Stimulated activated CD4-positive, alpha-beta T cell treated with anti-CD3 and anti-CD28 coated beads, Interleukin-1b, Interleukin-23, amount 100 ng/mL, for 48 hours (primary cell): ENCODE measurements at places on chromosomes 6 and 20.

DNA sequence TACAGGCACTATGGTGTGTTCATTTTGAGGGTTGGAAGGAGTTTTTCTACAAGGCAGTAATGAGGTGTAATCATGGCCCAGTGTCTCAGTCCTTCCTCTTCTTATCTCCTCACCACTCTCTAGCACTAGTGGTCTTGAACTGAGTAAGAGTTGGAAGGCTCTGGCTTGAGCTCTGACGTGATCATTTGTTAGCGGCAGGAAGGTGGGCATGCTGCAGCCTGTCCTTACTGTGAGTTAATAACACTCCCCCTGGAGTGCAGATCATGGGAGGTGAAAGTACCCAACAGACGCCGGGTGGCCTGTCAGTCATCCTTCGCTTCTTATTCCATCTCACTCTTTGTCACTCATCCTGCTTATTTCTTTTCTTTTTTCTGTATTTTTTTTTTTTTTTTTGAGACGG is 356.9 kb downstream of the CDKAL1 start:
- DNase-seq: no peak

GRCh38 chr20:49642816-49643215 is 70.9 kb downstream of the B4GALT5 start:
- no peak for DNase-seq

DNA sequence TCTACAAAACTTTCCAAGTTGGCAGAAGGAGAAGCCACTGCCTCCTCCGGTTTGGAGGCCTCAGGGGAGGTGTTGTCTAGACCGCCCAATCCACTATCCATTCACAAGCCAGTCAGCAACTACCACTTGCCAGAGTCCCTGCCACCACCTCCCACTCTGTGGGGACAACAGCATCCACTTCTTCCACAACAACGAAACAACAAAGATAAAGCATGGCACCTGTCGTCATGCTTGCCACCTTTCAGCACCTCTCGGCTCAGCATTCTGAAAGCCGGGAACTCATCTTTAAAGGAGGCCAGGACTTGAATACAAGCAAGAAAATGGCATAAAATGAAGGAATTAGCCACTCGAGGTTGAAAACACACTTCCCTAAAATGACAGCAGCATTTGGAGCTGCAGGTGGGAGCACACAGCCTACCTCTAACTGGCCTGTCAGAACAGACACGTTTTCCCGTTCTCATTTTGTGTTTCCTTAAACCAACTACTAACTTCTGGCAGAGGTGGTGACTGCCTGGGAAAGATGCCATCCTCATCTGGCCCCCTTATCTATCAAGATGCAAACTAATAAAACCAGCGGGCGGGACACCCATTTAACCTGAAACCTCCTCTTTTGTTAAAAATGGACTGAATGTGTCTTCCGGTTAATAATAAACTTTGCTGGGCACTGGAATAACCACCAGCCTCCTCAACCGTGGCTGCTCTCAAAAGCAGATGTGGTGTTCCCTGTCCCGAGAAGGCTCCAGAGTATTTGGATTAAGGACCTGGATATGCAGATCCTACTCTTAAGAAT is 21.7 kb downstream of the YTHDF1 start:
- DNase-seq: no peak

GRCh38 chr6:159017757-159018559 is 18.0 kb upstream of the RSPH3 start:
- no peak for DNase-seq

DNA sequence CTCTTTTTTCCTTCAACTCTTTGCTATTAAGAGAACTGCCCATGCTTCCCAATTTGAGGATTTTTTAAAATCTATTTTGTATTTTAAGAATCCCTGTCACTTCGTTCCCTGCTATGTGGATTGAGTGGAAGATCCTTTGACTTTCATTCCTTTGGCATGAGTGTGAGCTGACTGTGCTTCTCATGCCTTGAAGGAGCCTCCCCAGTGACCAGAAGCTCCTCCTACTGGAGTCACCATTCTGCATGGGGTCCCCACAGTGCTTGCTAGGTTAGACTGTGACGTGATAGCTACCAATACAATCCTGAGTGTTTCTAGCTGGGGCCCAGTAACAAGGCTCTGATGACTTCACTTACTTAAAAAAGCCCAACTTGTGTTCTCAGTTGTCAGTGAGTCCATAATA is 104.4 kb upstream of the LAMP5 start:
- DNase-seq: no peak

DNA sequence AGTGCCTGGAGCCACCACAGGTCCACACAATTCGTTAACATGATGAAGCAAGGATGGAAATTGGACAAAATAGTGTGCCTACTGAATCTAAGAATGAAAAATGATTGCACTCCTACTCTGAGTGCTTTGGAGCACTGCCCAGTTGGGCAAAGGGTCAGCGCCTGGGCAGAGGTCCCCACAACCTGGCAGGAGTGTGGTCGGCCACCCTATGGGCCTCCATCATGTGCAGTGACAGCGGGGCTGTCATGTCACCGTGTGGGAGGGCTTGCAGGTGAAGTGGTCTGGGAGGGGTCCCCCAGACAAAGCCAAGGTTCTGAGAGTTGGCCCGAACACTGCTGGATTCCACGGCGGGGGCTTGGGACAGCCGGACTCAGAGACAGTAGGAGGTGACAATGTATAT is 36.2 kb upstream of the CD93 start:
- no peak for DNase-seq

DNA sequence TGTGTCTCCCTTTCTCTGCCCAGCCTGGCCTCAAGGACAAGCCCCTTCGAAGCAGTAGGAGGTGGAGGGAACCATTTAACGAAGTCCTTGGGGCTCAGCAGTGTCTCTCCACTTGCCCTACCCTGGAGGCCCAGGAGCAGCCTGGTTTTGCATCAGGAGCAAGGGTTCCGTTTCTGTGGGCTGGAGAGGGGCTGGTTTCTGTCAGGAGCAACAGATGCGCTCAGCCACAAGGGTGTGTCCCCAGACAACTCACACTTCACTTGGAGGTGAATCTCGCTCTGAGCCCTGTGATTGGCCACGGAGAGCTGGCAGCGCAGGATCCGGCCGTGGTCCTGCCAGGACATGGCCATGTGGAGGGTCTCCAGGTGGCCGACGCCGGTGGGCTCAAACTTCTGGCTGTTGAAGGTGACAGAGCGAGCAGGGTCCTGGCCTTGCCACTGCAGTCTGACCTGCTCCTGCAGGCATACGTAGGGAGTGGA is 6.9 kb downstream of the SIGLEC1 start:
- no peak for DNase-seq

GRCh38 chr6:128047989-128048388 is 147.1 kb upstream of the THEMIS start:
- DNase-seq: no peak

DNA sequence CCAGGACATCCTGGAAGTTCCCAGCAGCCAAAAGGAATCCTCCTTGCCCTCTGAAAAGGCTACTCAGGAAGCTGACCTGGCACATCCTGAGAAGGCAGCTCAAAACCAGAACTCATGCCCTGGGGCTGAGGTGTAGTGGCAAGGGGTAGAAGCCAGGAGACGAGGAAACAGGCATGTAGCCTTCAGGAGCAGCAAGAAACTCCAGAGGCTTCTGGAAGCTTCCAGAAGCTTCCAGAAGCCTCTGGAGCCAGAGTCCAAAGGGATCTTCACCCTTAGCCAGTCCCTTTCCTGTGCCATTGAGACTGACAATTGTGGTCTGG is 43.9 kb downstream of the BMP7 start:
- DNase-seq: no peak

- no peak for DNase-seq
Observed at GRCh38 chr6:1215884-1216487, 95.9 kb upstream of the FOXQ1 start.

DNA sequence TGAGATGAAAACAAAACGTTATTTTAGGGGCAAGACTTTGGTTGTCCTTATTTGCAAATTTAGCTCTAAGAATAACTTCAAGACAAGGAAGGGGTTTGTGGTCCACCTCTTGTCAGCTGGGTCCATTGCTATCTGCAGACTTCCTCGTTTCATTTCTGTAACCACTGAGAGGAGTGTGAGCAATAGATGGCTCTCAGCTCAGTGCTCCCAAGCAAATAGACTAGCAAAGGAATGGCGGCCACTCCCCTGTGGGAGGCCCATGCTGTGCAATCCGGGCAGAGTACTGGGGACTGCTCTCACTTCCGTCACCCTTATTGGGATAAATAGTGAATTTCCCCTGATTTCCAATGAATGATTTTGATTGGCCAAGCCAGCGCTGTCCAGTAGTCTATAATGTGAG is 176.6 kb downstream of the ZDHHC14 start:
- no peak for DNase-seq

- no peak for DNase-seq
Observed at GRCh38 chr6:29925321-29925720, 17.0 kb upstream of the HLA-A start.

- DNase-seq: no peak
Observed at GRCh38 chr20:62829231-62830230, 12.7 kb downstream of the COL9A3 start.

- no peak for DNase-seq
Observed at GRCh38 chr20:25039697-25040437, 18.1 kb downstream of the ACSS1 start.

- peak; percentile 44 for DNase-seq
Observed at GRCh38 chr20:9609887-9610502, 95.6 kb downstream of the LAMP5 start.

DNA sequence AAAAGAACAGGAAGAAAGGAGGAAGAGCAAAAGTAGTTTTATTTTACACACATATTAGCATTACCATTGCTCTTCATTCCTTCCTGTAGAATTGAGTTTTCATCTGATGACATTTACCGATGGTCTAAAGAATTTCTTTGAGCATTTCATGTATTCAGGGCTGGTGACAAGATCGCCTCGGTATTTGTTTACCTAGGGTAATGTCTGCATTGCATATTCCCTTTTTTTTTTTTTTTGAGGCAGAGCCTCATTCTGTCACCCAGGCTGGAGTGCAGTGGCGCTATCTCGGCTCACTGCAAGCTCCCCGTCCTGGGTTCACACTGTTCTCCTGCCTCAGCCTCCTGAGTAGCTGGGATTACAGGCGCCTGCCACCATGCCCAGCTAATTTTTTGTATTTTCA is 19.3 kb downstream of the RAB22A start:
- no peak for DNase-seq

GRCh38 chr20:35243986-35244385 is 17.5 kb downstream of the MMP24 start:
- DNase-seq: no peak

DNA sequence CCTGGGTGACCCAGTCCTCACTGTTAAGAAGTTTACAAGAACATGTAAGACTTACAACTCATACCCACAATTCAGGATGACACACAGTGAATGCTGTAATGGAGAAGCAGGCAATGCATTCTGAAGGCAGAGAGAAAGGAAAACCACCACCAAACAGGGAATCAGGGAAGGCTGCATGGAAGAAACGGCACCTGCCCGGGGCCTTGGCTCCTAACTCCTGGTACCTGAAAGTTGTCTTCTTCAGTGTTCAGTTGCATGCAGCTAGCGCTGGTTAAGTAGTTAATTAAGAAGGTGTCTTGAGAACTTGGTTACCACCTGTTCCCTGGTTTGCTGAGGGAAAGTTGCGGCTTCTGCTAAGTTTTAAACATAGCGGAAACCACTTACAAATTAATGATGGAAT is 57.2 kb downstream of the GPR6 start:
- no peak for DNase-seq

GRCh38 chr6:62283796-62284411 is 2.1 kb downstream of the KHDRBS2 start:
- no peak for DNase-seq

DNA sequence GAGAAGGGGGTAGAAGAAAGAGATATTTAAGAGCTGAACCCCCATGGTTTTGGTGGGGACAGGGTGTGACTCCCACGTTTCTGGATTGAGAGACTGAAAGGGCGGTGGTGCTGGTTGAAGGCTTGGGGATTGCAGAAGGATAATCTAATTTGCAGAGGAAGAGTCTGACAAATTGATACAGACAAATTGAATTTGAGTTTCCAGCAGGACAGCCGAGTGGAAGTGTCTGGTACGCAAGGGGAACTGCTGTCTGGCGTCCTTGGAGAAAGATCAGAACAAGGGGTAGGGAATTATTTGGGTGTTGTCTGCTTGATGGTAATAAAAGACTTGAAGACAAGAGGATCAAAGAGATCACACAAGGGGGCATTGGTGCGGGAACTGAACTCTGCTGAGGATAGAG is 40.5 kb upstream of the MDGA1 start:
- DNase-seq: no peak

DNA sequence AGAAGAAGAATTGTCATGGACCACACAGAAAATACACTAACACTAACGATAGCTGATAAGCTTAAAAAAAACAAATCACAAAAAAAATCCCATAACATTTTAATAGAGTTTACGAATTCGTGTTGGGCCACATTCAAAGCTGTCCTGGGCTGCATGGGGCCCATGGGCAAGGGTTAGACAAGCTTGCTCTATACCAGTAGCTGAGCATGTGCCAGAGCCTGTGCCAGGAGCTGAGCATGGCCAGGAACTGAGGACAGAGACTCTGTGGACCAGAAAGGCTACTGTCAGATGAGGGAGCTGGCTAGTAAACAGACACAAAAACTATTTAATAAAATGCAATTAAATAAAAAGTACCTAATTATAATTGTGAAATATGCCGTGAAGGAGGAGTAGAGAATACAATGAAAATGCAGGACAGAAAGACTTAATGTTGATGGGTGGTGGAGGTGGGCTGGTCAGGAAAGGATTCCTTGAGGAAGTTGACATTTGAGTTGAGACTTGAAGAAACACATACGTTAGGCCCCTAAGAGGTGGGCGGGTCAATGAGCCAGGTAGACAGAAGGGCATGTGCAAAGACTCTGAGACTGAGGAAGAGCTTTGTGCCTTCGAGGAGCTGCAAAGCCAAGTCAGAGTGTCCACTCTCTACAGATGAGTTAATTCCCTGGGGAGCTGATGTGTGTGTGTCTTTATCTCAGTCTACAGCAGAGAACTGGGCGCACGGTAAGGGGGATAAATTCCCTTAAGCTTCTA is 66.1 kb downstream of the JPH2 start:
- DNase-seq: no peak

- no peak for DNase-seq
Observed at GRCh38 chr20:54254596-54254995, 46.7 kb downstream of the PFDN4 start.

- no peak for DNase-seq
Observed at GRCh38 chr20:62635852-62636251, 6.5 kb upstream of the SLCO4A1 start.

- DNase-seq: no peak
Observed at GRCh38 chr6:16903470-16903869, 142.2 kb upstream of the ATXN1 start.

DNA sequence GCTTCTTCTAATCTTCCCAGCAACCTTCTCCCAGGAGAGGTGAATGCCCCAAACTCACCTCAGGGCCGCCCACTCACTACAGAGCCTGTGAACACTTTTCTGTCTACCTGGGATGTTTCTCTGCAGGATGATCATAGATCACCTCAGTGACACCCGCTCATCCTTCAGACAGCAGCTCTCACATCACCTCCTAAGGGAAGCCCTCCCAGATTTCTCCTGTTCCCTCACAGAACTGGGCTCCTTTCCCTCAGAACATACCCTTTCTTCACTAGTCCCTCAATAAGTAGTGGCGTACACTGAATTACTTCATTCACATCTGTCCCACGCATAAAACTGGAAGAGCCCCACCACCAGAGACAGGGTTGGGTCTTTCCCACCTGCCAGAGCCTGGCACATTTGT is 57.8 kb downstream of the CDK5RAP1 start:
- no peak for DNase-seq

- DNase-seq: no peak
Observed at GRCh38 chr6:105982761-105983540, 103.2 kb upstream of the PRDM1 start.
